ENCODE measurements at places on chromosomes 11 and 22.

- DNase-seq = no peak
Observed at GRCh38 chr11:79383874-79384273, 57.0 kb downstream of the TENM4 start.

- no peak for DNase-seq
Observed at GRCh38 chr11:32006799-32007388, 84.0 kb upstream of the RCN1 start.

DNA sequence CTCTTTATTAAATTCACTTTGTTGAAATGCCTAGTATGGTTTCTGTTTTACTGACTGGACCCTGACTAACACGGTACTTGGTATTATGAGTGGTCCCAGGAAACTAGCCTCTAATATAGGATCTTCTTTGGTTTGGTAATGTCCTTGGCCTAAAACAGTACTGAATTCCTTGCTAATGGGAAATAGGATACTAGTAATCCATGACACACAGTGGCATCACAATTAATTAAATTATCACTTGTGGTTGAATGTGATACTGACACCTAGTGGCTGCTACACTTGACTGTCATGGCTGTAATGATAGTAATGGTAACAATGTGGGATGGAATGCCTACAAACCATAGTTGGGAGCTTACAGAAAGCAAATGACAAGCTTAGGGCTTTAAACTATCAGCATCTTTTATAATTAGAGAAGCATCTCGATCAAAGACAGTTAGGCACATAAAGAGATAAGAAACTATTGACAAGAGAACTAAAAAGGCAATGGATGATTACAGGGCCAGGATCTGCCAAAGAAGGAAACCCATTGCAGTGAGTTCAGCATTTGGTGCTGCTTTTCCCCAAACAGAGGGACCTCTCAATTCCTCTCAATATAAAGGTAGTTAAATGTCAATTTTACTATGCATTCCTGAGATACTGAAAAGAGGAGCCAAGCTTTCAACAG is 8.6 kb downstream of the DNHD1 start:
- no peak for DNase-seq

DNA sequence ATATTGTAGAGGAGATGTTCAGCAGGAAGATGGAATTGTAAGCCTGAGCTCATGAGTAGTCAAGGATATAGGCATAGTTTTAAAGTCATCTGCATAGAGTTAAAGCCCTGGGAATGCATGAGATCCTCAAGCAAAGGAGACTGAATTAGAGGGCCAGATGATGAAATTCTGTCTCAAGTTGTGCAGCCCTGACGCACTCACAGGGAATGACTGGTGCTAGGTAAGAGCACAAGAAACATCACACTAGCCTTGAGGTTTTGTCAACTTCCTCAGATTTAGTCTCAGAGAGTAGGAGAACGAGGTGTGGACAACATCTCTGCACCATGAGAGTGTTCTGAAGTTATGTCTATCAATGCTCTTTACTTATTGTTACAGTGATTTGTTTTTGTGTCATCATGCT is 5.8 kb downstream of the RAB38 start:
- DNase-seq = no peak

GRCh38 chr22:25728071-25728470 is 13.9 kb upstream of the MYO18B start:
- no peak for DNase-seq

- DNase-seq = no peak
Observed at GRCh38 chr11:17631702-17632365, 84.8 kb downstream of the OTOG start.

GRCh38 chr11:26201411-26201810 is 130.5 kb upstream of the ANO3 start:
- no peak for DNase-seq

GRCh38 chr22:42697542-42698013 is 23.1 kb downstream of the A4GALT start:
- no peak for DNase-seq

- no peak for DNase-seq
Observed at GRCh38 chr22:33303099-33303498, 244.9 kb upstream of the SYN3 start.

DNA sequence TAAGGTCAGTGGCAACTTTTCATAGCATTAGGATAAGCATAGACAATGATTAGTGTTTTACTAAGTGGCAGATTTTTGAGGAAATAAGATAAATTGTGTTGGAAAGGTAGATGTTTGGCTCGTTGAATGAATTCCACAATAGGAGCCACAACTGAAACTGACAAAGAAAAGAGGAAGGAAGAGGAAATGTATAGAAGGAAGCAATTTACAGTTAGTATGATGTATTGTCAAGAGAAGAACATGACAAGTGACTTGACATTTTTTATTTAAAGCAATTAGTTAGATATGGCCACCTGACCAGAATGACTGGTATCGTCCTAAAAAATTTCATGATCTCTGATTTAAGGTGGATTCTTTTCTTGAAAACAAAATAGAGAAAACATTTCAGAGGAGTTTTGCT is 3.1 kb upstream of the RAG2 start:
- DNase-seq = no peak

DNA sequence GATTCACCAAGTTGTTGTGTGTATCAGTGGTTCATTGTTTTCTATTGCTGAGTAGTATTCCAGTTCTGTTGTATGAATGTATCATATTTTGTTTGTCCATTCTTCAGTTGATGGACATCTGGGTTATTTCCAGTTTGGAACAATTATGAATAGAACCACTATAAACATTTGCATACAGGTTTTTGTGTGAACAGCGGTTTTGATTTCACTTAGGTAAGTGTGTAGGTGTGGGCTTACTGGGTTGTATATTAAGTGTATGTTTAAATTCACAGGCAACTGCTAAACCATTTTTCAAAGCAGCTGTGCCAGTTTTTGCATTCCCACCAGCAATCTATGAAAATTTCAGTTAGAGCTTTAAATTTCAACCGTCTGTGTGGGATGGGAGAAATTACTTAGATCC is 217.8 kb downstream of the NELL1 start:
- DNase-seq = no peak

- DNase-seq = no peak
Observed at GRCh38 chr11:2077061-2077802, 62.0 kb downstream of the IGF2 start.

GRCh38 chr11:45654231-45655011 is 11.0 kb downstream of the CHST1 start:
- DNase-seq = no peak

- DNase-seq = no peak
Observed at GRCh38 chr22:17994424-17995108, 29.8 kb downstream of the MICAL3 start.

- peak; percentile 42 for DNase-seq
Observed at GRCh38 chr22:20550851-20551744, 43.7 kb downstream of the MED15 start.

- DNase-seq = no peak
Observed at GRCh38 chr11:75463106-75463774, 30.2 kb upstream of the KLHL35 start.

DNA sequence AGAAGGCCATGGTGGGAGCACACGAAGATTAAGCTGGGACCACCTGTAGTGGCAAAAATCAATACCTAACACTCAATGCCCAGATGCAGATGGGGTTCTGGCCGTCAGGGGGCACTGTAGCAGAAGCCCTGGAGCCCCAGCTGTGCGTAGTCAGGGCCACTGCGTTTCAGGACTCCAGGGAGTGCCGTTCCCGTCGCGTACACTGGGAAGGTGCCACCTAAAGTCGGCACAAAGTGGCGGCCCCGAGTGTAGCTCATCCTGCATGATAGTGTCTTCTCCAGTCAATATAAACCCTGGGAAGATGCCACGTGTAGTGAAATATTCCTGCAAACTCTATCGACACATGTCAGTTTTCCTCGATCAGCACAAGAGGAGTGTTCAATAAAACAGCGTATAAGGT is 123.8 kb upstream of the NTM start:
- DNase-seq = no peak

DNA sequence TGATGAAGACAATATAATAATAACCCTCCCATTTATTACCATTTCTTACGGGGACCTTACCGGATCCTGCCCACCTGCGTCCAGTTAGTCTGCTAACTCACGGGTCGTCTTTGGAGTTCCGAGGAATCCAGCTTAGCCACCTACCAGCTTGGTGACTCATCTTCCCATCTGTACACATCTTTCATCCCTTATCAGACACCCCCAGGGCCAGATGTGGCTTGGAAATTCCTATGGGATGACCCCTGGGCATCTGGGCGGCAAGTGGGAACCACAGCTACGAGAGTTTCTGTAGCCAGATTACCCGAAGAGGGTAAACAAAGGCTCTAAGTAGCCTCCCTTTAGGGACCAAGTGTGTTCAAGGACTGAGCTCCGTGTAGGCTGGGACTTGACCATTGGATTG is 12.8 kb upstream of the PRR5 start:
- DNase-seq = no peak

GRCh38 chr22:36644333-36644757 is 59.2 kb downstream of the CACNG2 start:
- no peak for DNase-seq

- DNase-seq = no peak
Observed at GRCh38 chr11:45145379-45146071, 914 bp upstream of the PRDM11 start.

- no peak for DNase-seq
Observed at GRCh38 chr22:32951807-32952153, 106.4 kb downstream of the SYN3 start.

DNA sequence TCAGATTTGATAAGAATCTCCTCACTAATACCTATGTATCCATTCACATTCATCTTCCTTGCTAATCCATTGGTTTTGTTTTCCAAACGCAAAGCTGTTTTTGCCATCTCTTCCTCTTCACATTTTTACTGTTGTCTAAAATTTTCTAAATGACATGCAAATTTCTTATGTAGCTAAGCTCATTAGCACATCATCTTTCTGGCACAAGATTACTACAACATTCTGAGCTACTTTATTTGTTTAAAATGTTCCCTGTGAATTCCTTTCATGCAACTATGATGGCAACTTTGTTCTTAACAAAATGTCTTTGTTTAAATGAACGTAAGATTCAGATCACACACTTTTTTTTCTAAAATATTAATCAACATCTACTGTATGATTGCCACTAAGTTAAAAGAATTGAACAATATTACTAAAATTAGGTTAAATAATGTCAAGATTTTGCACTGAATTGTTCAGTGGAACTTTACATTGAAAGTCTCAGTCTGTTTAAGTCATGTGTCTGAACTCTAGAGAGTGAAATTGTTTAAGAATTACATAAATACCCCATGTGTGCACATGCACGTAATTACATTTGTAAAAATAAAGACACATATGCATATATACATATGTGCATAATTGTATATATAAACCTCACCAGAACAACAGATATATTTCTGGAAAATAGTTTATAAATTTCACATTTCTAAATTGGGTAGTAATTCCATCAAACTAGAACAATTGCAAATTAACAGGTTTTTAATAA is 688.4 kb downstream of the CNTN5 start:
- DNase-seq = no peak

GRCh38 chr11:133166662-133167061 is 365.6 kb downstream of the OPCML start:
- DNase-seq = no peak

DNA sequence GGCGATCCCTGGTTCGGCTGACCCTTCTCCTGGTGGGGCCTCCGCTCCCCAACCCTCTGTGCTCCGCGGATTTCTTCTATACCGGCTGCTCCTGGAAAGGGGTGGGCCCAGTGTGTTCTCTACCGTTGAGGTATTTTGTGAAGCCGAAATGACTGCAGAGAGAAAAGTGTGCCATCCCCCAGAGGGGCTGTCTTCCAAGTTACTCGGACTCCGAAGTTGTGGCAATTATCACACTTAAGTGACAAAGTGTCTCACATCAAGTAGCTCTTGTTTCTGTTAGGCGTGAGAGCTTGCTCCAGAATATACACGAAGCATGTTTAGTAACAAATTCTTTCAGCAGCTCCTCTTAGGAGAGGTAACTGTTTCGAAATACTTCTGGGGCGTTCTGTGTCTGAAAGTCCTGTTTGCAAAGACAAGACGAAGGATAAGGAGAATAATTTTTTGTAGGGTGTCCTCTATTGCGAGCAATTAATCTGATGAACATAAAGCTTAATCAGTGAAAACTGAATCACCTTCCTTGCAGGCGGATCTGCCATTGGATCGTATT is 434 bp downstream of the XPNPEP3 start:
- no peak for DNase-seq

DNA sequence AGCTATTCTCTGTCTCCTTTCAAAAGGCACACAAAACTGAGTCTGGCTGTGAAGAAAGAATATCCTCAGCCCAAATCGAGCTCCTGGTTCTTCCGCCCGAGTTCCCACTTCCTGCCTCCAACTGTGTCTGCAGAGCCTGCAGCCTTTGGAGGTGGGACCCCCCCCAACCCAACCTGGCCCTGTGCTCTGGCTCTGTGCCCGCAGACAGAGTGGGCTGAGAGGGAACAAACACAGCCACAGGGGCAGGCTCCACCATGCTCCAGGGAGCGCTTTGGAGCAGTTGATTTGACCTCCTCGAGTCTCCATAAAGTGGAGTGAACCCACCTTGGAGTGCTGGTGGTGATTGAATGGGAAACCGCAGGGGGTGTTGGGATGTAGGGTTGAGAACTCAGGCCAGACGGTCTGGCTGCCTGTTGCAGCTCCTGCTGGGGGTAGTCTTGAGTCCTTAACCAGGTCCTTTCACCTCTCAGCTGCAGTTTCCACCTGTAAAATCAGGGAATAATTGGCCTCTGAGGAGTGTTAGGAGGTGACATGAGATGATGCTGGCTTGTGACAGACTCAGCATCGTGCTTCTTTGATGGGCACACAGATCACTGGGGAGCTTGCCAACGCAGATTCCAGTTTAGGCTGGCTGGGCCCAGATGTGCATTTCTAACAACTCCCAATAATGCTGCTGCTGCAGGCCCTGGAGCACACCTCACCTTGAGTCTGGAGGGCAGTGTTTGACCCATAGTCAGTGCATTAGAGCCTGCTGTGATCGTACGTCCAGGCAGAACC is 11.4 kb downstream of the DAGLA start:
- no peak for DNase-seq

- DNase-seq = no peak
Observed at GRCh38 chr11:116885951-116886655, 48.7 kb upstream of the APOA1 start.

GRCh38 chr11:69302447-69303020 is 8.6 kb downstream of the MYEOV start:
- DNase-seq = no peak

GRCh38 chr11:69411257-69411924 is 70.1 kb upstream of the LINC01488 start:
- DNase-seq = no peak

GRCh38 chr22:17085277-17086181 is 729 bp downstream of the IL17RA start:
- DNase-seq = no peak

DNA sequence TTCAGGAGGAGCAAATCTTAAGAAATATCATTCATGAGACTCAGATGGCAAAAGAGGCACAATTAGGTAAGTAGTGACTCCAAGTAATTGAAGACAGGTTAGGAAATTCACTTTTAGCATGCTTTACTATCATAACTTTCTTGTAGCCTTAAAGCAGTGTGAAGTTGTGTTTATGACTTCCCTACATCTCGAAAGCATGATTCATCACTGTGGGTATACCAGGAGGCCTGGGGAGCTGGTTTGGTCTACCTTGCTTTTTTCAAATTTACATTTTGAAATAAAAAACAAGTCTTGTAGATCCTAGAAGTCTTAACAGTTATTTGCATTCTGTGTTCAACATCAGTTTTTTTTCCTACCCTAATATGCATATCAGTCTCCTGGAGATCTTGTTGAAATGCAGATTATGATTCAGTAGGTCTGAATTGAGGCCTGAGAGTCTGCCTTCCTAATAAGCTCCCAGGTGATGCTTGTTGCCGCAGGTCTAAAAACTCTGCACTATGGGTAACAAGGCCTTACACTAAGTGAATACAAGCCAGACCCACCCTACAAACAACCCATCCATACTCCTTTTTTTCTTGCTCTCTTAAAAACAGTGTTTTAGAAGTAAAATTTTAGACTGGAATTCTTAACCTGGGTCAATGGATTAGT is 41.4 kb downstream of the TTC17 start:
- no peak for DNase-seq
